Stimulated activated CD4-positive, alpha-beta T cell treated with anti-CD3 and anti-CD28 coated beads, Interleukin-1b, Interleukin-23, amount 100 ng/mL, for 1 hour (primary cell): ENCODE measurements at places on chromosomes 7 and 10.

- DNase-seq, result no peak
Observed at GRCh38 chr10:126497672-126498071, 109.4 kb upstream of the ADAM12 start.

GRCh38 chr10:44044549-44044948 is 340.3 kb downstream of the CXCL12 start:
- no peak for DNase-seq

- DNase-seq, result no peak
Observed at GRCh38 chr7:128112018-128112780, 81.0 kb upstream of the LRRC4 start.

GRCh38 chr10:13909516-13910258 is 322.9 kb downstream of the PRPF18 start:
- DNase-seq, result no peak

GRCh38 chr10:74705358-74705980 is 120.9 kb upstream of the KAT6B start:
- no peak for DNase-seq

GRCh38 chr7:54091322-54091721 is 450.9 kb upstream of the VSTM2A start:
- no peak for DNase-seq

DNA sequence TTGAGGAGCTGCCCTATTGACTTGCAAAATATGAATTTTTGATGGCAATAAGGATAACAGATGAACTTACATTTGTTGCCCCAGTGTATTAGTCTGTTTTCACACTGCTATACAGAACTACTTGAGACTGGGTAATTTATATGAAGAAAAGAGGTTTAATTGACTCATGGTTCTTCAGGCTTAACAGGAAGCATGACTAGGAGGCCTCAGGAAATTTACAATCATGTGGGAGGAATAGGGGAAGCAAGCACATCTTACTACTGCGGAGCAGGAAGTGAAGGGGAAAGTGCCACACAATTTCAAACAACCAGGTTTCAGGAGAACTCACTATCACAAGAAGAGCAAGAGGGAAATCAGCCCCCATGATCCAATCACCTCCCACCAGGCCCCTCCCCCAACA is 57.9 kb downstream of the ZNF22 start:
- DNase-seq, result no peak

- DNase-seq, result no peak
Observed at GRCh38 chr10:82402906-82403401, 528.0 kb downstream of the NRG3 start.

GRCh38 chr10:131777162-131777561 is 123.6 kb upstream of the PPP2R2D start:
- no peak for DNase-seq

GRCh38 chr7:27205325-27206280 is 5.7 kb upstream of the HOXA13 start:
- DNase-seq, result no peak

- no peak for DNase-seq
Observed at GRCh38 chr10:78313636-78314035, 280.0 kb downstream of the RPS24 start.

DNA sequence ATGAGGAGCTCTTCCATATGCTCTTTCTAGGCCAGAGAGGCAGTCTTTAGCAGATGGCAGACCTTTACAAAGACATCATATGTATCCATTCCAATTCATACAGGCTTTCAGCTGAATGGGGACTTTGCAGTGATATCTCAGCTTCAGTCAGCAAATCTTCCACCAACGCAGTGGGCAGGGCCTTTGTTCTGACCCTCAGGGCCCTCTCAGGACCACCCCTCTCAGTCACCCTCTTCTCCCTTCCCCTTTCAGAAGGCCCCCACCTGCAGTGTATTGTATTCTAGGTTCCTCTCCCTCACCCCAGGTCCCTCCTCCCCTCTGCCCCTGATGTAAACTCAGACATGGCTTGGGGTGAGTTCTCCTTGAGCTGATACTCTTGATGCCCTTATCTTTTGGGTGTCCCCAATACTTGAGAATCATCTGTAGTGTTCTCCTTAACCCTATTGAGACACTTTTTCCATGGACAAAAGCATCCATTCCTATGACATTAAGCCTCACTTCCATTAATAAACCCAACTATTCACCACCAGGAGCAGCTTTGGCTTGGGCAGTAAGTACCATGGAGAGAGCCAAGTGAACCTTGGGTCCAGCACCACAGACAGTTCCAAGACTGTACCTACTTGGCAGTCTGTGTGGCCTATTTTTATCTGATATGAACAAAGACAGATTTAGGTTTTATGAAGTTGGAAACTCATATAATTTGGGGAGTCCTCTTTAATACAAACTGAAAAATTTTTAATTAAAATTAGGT is 62.7 kb downstream of the ADCYAP1R1 start:
- DNase-seq, result no peak

DNA sequence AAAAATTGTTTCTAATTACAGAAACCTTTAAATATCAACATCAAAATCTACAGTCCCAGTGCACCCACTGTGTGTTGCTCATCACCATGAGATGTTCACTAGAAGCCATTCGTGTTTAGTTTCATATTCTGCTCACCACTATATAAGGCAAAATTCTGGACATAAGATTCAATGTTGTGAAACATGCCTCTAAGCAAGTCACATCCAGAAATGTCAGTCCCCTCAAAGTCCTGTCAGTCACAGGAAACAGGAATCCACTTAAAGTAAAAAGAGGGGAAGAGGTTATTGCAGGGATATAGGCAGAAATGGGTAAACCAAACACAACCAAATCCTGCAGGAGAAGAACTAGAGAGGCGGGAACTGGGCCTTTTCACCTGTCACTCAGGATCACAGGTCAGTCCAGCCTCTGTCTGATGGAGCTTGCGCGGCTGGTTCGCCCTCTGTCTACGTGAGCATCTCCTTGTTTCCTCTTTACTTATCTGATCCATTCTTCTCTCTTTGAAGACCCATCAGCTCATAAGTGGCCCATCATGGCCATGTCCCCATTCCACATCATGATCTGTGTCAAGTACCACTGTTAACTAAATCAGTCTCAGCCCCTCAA is 58.4 kb downstream of the MYPN start:
- no peak for DNase-seq

GRCh38 chr10:104208730-104209129 is 23.4 kb downstream of the CFAP43 start:
- no peak for DNase-seq

GRCh38 chr10:124301736-124302135 is 117.0 kb downstream of the OAT start:
- no peak for DNase-seq

DNA sequence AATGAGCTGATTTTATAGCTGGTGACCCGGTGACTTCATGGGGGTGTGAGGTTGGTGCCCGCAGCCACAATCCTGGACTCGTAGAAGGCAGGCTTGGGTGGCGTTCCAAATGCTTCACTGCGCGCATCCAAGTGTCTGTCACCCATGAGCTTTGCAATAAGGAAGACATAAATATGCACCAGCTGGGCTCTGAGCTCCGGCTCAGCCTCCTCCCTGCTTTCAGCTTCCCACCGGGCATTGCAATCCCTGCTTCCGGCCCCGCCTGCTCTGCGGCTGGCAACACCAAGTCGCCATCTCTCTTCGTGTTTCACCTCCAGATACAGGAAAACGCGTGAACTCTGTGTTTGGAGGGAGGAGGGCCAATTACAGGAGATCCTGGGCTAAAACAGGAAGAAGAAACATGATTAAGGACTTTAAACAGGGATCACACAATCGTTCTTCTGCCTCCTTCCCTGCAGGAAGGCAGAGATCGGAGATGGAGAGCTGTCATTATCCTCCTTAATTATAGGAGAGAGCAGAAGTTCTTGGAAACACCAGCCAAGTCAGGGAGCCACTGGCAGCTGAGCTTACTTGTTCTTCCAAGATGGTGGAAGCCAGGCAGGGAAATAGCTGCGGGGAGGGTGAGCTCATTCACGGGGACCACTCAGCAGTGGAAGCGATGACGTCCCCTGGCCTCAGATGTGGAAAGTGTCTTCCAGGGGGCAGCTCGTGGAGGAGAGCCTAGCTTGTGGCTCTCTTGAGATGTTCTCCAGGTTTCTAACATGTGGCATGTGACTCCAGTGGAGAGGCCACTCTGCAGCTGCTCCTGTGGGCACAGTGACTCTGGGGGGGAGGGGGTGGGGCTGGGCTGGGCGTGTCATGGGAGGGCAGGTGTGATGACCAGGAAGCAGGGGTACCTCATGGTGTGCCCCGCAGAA is 134.9 kb downstream of the CAMK1D start:
- DNase-seq, result no peak

GRCh38 chr10:14040787-14041631 is 289.7 kb downstream of the FRMD4A start:
- no peak for DNase-seq

DNA sequence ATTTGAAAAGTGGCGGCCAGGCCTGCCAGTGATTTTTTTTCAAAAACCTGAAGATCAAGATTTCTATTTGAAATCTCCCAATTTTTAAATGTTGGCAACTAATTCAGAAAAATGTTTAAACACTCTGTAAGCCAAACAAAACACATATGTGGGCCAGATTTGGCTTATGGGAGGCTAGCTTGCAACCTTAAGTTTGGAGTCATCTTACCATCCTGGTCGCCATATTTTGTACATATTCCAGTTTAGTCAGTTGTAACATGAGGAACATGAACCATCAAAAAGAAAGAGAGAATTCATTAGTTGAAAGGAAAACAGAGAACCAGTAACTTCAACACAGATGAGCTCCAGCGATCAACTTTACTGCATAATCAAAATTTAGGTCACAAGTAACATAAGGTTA is 115.4 kb downstream of the TMEM26 start:
- no peak for DNase-seq

DNA sequence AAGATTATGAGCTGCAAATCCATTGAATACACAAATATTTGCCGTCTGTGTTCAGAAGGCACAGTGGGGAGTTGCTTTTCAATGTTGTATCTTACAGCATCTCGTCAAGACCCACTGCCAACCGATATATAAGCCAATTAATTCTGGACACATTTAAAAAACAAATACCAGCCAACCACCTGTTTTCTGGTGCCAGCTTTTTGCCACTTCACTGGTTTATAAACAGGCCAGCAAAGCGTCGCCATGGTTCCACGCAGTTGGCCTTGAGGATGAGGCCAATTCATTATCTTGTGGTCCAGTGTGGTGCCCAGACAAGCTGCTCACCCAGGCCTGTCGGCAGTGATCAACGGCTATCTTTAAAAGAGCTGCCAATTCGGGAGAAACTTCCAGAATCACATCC is 321.0 kb downstream of the TCERG1L start:
- no peak for DNase-seq

GRCh38 chr7:81297317-81297716 is 378.5 kb upstream of the SEMA3C start:
- DNase-seq, result no peak

- DNase-seq, result no peak
Observed at GRCh38 chr7:116393654-116394053, 105.9 kb upstream of the CAV2 start.

DNA sequence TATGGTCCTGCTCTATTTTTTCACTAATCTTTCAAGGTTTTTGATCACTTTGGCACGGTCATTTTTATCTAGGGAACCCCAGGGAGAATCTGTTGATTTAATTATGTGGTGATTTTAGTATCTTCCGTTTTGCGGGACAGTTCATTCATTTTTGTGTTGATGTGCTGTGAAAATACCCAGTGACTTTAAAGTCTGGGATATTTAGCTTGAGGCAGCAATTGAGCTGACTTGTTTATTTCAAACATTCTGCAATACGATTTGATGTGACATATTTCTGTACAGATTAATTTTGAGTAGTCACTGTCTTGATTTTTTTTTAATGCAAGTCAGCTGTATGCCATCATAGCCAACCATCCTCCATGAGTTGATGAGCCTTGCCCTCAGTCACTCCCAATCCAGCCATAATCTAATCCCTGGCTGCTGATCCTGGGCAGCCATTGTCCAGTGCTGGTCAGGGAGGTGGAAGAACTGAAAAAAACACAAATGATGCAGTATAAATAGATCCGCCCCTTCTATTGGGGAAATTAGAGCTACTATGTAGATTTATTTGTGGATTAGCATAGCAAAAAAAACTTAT is 183.4 kb downstream of the CCSER2 start:
- DNase-seq, result no peak

GRCh38 chr7:101536232-101536631 is 92.9 kb downstream of the MYL10 start:
- no peak for DNase-seq

DNA sequence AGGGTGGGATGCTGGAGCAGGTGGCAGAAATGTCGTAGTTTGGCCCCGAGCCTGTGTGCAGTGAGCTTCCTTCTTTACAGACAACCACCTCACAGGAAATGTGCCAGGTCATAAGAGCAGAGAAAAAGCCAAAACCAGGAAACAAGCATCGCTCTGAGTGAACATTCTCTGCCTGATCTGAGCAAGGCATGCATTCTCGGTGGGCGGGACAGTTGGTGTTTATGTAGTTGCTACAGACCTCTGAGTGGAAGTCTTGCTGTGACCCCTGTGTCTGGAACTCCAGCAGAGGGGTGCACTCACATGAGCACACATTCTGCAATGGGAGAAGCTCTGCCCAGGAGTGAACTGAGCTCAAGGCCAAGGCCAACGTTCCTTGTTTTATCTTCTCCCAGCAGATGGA is 230.1 kb downstream of the TCERG1L start:
- DNase-seq, result no peak

DNA sequence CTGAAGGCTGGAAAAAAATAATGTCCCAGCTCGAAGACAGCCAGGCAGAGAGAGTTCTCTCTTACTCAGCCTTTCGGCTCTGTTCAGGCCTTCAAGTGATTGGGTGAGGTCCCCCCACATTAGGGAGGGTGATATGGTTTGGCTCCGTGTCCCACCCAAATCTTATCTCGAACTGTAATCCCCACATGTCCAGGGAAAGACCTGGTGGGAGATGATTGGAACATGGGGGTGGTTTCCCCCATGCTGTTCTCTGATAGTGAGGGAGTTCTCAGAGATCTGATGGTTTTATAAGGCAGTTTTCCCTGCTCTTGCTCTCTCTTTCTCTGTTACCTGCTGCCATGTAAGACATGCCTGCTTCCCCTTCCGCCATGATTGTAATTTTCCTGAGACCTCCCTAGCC is 36.6 kb upstream of the LEP start:
- no peak for DNase-seq

DNA sequence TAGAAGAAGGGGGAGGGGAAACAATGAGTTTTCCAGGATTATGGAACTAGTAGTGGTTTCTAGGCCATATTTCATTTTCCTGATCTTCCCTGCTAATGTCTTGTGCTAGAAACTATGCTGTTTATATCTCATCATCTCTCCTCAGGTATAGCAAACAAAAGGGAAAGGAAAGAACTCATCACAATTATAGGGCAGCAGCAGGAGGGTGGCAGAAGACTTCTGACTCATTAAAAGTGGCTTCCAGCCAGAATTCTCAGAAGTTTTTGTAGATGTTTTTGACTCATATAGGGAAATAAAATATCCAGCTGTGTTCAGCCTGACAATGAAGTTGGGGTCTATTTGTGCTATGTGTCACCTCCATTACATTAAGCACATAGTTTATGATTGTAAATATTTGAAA is 6.5 kb downstream of the AHR start:
- no peak for DNase-seq

DNA sequence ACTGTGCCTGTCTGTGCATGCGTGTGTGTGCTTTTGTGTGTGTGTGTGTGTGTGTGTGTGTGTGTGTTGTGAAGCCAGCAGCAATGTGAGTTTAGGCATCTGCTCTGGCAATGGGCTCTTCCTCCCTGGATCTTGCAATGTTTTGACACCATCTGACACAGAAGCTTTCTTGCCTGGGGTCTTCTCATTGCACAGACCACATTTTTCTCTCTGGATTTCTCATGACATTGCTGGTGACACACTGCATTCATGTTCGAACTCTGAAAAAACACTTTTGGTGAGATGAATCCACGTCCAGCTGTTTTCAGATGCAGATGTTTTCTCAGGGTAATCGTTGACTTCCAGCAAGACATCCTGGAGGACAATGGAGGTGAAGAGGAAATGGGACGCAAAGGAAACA is 63.0 kb upstream of the FZD8 start:
- no peak for DNase-seq

GRCh38 chr7:22632674-22633073 is 94.3 kb upstream of the IL6 start:
- DNase-seq, result no peak
